ENCODE measurements at places on chromosomes 7 and 10.

DNA sequence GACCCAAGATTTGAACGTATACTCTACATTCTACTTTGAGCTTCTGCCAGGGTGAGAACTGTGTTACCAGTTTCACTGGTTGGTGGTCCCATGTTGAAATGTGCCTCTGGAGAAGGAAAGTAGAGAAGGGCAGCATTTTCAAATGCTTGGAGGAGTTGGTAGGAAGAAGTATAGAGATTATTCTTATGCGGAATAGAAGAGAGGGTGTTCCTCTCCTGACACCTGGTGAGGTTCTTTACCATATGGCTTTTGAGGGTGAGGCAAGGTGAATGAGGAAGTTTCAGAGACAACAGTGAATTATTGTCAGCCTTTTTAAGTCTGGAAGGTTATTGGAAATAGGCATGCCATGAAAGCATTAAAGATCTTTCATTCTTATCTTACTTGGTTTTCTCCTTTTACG is 34.3 kb downstream of the R3HCC1L start:
- DNase-seq, result no peak

GRCh38 chr7:74181821-74182220 is 7.7 kb downstream of the EIF4H start:
- DNase-seq, result no peak

DNA sequence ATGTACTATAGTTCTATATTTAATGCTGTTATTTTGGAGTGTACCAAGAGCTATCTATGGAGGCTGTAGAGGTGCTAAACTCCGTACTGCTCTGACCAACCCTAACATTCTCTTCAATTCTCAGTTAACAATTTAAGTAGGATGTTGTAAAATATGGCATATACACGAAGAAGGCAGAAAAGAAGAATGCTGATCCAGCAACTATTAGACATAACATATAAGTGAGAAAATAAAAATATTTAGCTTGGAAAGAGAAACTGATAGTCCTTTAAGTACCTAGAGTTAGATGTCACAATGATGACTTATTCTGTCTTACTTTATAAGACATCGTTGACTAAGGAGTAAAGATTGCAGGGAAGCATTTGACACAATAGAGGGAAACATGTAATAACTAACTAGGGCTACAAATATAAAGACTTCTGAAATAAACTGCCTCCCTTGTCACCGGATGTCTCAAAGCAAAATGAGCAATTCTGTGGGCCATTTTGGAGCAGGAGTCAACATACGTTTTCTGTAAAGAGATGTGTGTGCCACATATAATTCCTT is 159.5 kb downstream of the CPEB3 start:
- DNase-seq, result no peak

DNA sequence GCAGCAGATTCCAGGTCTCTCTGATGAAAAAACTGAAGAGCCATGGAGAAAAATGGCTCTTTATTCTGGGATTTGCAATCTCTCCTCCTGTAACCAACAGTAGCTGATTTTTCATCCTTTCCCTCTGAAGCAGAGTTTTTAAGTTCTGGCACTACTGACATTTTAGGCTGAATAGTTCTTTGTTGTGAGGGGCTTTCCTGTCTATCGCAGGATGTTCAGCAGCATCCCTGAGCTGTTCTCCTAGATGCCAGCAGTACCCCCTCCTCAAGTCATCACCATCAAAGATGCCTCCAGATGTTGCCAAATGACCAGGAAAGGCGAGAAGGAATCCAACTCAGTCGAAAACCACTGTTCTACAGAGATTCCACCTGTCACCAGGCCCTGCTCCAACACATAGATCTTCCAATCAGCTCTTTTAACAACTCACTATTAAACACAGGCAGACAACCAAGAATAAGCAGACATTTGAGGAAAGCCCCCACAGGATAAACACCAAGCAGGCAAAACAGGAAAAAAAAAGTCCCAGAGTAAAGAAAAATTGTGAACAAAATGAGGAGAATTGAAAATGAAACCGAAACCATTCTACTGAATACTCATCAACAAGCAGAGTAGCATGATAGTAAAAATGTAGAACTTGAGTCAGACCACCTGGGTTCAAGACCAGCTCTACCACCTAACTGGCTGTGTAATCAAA is 124.8 kb downstream of the MPP7 start:
- no peak for DNase-seq

DNA sequence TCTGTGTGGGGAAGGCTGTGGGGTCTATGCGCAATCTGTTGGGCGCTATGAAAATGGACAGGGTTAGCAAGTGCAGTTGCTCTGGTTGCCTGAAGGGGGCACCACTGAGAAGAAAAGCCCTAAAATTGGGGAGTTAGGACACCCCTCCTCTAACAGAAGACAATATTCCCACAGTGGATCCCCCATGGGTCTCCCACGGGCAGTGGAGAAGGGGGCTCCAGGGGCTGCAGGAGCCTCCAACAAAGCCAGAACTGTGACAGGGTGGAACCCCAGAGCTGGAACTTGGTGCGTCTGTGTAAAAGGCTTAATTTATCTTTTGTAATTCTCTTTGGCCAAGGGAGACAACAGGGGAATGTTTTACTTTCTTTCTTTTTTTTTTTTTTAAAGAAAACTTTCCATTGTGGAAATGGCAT is 12.5 kb upstream of the COL13A1 start:
- DNase-seq, result no peak

- no peak for DNase-seq
Observed at GRCh38 chr10:16789261-16789660, 28.0 kb downstream of the RSU1 start.

- no peak for DNase-seq
Observed at GRCh38 chr10:53071505-53072125, 299.0 kb upstream of the MBL2 start.

- no peak for DNase-seq
Observed at GRCh38 chr10:91201213-91201996, 19.1 kb upstream of the PCGF5 start.

GRCh38 chr7:66747881-66748511 is 7.5 kb downstream of the RABGEF1 start:
- no peak for DNase-seq

DNA sequence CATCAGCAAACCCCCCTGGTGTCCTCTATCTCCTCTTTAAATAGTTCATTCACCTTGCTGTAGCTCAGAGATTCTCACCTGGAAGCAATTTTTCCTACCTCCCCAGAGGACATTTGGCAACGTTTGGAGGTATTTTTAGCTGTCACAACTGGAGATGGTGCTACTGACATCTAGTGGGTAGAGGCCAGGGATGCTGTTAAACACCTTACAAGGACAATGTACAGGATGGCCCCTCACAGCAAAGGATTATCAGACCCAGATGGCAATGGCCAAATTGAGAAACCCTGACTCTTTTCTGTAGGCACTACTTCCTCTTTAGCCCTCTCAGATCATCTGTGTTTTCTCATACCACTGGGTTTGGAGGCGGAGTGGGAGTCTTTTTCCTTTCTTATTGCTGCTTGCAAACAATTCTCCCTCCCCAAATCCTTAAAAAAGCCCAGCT is 13.2 kb upstream of the TRA2A start:
- DNase-seq, result no peak

DNA sequence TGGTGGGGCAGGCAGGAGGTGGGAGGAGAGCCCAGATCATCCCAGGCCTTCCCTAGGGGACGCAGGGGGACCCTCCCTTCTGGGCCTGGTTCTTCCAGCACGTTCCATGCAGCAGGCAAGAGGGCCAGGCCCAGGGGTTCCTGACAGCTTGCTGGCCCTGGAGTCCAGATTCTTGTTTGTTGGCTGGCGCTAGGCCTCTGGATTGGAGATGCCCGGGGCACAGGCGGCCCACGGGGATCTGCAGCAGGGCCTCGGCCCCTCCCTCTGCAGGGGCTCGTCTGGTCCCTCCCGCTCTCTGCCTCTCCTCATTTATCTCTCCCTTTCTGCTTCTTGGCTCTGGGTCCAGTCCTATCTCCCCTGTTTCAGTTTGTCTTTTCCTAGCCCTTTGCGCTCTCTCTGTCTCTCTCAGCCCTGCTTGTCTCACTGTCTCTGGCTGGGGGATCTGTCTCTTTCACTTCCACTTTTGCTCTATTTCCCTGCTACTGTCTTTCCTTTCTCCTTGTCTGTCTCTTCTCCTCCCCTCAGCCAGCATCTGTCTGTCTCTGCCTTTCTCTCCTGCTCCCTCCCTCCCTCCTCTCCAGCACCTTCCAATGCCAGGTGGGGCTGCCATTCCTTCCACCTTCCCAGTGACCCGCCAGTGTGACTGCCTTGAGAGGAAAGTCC is 1.1 kb upstream of the AQP1 start:
- no peak for DNase-seq
